Heart right ventricle (tissue), 16 donors: ENCODE measurements at places on chromosomes 7 and 10. TPM values are rescaled to one million over a fixed set of nuclear protein-coding genes. Genes with fewer than 3 reads are reported as not detected.
A peak's percentile ranks its signal among the peaks of the same experiment; 100 is the strongest.

DNA sequence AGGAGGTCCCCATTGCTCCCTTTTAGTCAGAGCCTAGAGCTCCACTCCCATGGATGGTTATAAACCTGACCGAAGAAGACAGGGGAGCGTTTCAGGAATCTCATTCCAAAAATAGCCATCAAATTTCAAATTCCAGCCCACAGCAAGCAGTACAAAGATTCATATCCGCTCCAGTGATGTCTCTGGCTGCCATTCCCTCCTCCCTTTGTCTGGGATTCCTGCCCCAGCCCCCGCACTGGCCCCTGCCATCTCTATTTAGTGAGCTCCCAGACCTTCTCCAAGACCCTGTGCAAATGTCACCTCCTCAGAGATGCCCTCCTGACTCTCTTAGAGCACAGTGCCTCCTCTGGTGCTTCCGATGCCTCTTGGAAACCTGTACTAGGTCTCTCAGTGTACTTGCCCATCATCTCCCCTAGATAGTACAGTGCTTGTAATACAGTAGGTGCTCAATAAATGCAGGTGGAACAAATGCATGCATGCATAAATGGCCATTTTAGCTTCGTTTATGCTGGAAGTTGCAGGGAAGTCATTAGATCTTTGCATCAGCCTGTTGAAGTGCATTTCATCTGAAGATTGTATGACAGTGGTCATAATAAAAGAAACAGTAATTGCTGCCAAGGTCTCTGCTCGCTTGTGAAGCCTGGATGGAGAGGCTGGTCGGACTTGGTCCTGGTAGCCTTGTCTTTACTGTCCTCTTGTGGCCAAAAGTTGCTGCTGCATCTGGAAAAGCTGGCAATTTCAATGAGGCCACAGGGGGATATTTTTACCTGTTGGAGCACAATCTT is 32.0 kb upstream of the HABP2 start:
- peak; percentile 68 for DNase-seq

DNA sequence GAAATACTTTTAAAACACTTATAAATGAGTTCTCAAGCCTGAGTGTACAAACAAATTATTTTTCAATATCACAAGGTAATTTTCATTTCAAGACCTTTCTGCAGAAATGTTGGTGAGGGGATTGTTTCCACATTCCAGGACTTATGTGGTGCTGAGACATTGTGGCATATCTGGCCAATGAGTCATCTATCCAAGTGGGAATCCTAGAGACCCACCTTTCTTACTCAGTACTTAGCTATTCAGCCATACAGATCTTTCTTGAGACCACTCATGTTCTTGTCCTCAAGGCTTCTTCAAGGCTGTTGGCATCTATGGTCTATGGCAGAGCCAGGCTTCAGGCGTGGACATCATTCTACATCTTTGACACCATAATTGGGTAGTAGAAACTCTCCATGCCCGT is 225.4 kb downstream of the DKK1 start:
- no peak for DNase-seq

GRCh38 chr10:3924344-3924743 is 139.3 kb upstream of the KLF6 start:
- no peak for DNase-seq

Gene RASA4
- polyA plus RNA-seq: 13.8 TPM

GRCh38 chr7:86961686-86962085 is 97.8 kb downstream of the ELAPOR2 start:
- no peak for DNase-seq

Gene GHRHR
- not detected for polyA plus RNA-seq
